ENCODE measurements at places on chromosomes 12 and 14.

GRCh38 chr12:51519755-51520154 is 71.3 kb upstream of the SCN8A start:
- no peak for DNase-seq

- no peak for DNase-seq
Observed at GRCh38 chr12:113853491-113853890, 112.6 kb downstream of the RBM19 start.

GRCh38 chr14:42011221-42011620 is 404.5 kb downstream of the LRFN5 start:
- no peak for DNase-seq

GRCh38 chr14:56073799-56074198 is 44.4 kb upstream of the PELI2 start:
- no peak for DNase-seq

DNA sequence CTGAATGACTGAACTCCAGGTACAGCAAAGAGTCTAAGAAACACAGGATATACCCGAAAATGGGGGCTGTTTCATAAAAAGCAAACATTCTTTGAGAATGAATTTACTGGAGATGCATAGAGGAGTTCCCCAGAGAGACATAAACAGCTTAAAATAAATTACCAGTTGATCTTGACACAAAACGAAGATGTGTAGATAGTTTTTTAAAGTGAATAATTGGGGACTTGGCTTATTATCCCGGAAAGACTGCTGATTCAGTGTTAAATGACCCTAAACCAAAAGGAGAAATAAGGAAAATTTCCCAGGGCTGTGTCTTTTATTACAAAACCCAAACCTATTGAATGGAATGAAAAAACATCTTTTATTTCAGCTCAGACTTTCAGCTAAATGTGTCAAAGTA is 1052.8 kb upstream of the TMEM132C start:
- peak; percentile 29 for DNase-seq

DNA sequence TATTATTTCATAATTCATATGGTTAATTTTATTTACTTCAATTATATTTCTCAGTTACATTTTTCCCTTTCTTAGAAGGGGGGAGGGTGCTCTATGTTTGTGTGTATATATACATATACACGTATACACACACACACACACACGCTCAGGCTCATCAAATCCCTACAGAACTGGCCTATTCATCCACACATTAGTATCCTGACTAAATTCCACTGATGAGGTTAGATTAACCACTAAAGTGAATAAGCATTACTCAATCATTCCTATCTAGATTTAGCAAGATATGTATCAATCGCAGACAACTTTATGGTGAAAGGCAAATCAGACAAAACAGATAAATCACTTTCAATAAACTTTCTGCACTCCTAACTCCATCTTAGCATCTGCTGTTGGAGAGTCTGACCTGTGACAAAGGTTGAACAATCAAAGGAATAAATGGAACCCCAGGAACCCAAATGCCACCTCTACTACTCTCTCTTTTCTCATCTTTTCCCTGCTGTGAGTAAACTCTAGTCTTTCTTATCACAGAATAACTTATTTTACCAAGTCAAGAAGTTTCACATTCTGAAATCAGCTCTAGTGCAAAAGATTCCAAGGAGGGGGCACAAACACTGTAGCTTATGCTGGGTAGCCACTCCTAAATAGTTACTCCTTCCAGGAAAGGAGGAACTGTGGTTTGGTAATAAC is 67.6 kb downstream of the RALGAPA1 start:
- DNase-seq, result peak; percentile 2

GRCh38 chr12:10212739-10213131 is at the start of gene GABARAPL1:
Gene GABARAPL1 (plus strand): TSS chr12:10212877. CDS start chr12:10213130, 253 bp downstream.
- peak; percentile 78 for DNase-seq

GRCh38 chr12:132141976-132142678 is 2.0 kb downstream of the DDX51 start:
- no peak for DNase-seq

DNA sequence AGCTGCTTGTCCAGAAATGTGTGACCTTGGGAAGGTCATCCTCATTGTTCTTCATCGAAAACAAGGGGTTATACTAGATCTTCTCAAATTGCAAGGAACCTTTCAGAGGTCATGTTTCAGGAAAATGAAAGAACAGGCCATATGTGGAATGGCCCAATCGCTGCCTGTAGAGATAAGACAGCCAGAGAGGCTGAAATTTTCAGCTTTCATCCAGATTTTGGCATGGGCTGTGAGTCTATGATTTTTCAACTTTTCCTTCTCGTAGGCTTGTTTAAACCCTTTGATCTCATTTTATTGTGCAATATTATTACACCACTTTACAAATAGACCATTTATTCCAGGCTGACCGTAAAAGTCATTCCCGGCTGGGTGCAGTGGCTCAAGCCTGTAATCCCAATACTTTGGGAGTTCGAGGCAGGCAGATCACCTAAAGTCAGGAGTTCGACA is 17.1 kb upstream of the ATXN2 start:
- DNase-seq, result no peak

- peak; percentile 73 for DNase-seq
Observed at GRCh38 chr14:92513204-92513965, at the start of gene RIN3. Gene RIN3 (plus strand): TSS chr14:92513781. CDS start chr14:92513933, 152 bp downstream.

DNA sequence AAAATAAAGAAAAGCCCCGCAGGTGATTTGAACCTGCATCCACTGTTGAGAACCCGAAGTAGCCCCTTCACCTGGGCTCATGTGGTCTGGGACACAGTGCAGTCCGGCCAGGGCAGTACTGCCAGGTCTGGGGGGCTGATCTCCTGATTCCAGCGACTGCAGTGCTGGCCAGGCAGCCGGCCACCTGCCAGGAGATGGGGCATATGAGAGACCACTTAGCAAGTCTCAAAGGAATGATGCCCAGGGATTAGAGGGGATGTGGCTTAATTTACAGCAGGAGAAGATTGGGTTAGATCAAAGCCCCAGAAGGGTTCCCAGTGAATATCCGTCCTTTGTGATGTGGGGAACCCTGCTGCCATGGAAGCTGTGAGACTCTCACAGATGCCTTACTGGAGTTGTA is 113.3 kb downstream of the PRMT8 start:
- DNase-seq, result no peak

DNA sequence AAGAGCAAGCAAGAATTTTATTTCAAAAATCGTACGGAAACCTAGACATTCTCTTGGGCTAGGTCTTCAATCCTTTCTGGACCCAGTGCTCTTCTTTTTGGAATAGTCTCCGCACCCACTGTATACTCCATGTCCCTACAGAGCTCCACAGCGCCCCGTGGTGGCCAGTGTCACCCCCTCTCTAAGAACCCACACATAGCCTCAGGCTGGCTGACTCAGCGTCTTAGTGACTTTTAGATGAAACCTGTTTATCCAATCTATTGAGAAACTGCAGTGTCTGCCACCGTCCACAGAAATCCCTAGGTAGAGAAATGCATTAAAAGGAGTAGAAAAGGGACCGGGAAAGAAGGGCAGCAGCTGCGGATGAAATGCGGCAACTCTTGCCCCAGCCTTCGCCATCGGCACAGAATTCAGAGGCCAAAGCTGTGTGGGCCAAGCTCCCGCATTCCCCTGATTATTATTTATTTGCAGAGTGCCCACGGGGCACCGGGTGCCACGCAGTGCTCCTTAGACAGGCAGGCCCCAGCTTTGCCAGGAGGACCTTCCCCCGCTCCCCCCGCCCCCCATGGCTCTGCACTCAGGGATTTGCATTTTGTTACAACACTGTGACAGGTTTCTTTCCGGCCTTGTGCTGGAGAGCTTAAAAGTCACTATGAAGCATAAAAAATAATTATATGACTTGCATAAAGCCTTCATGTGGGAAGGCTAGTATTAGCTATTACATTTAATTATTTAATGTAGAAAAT is 170.1 kb upstream of the FKBP4 start:
- peak; percentile 23 for DNase-seq

- no peak for DNase-seq
Observed at GRCh38 chr12:131986910-131987309, 37.2 kb downstream of the EP400 start.
